ENCODE measurements at places on chromosomes 2 and 18.

DNA sequence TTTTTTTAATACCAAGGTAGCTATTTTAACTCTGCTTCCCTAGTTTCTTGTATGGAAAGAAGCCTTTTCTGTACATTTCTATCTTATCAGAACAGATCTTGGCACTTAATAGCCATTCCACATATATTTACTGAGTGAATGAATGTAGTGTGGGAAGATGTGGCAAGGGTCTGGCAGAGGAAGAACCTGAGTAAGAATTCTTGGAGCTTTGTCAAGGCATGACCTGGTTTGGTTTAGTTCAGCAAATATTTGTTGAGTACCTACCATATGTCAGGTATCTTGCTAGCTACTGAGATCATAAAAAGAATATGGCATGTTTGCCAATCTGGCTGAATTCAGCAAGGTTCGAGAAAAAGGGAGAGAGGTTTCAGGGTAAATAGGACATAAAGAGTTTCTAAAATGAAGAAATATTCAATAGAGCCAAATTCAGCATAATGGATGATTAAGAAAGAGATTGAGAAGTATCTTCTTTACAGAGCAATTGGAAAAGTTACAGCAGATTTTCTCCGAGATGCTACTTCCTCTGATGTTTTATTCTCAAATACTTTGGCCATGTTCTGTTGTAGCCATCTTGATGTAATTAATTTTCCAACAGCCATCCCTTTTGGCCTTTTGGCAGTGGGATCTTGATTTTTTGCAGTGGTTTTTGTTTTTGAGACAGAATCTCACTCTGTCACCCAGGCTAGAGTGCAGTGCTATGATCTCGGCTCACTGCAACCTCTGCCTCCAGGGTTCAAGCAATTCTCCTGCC, 21.7 kb upstream of the MEP1B start:
- no peak for DNase-seq

DNA sequence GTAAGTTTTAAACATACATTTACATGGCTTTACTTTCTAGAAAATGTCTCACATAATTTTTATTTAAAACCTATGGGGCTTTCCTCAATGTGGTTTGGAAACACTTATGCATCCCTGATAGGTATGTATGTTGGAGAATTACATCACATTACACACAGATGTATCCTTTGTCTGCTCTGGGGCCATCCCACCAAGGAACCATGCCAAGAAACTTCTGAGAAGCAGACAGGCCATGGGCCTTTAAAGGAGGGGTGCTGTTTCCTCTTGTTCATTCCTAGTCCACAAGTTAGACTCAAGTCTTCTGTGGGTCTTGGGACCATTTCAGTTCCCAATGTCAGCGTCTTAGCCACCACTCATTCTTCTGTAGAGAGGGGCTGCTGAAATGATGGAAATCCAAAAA, 162.0 kb upstream of the SETBP1 start:
- DNase-seq: no peak

DNA sequence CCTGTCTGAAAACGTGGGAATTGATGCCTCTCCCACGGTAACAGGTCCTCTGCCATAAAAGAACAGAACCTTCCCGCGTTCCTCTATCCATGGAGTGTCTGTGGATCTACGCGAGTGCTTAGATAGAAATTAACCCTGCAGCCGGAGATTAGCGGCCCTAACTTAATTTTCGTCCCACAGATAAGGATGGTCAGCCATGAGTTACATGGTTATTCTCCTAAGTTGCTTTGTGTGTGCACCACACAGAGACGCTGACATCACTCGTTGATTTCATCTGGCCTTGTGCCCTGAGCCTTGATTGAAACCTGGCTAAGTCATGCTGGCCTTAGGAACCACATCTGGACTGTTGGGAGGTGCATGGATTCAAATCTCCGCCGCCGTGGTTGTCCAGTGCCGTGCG, 132.1 kb downstream of the GBX2 start:
- DNase-seq: no peak

DNA sequence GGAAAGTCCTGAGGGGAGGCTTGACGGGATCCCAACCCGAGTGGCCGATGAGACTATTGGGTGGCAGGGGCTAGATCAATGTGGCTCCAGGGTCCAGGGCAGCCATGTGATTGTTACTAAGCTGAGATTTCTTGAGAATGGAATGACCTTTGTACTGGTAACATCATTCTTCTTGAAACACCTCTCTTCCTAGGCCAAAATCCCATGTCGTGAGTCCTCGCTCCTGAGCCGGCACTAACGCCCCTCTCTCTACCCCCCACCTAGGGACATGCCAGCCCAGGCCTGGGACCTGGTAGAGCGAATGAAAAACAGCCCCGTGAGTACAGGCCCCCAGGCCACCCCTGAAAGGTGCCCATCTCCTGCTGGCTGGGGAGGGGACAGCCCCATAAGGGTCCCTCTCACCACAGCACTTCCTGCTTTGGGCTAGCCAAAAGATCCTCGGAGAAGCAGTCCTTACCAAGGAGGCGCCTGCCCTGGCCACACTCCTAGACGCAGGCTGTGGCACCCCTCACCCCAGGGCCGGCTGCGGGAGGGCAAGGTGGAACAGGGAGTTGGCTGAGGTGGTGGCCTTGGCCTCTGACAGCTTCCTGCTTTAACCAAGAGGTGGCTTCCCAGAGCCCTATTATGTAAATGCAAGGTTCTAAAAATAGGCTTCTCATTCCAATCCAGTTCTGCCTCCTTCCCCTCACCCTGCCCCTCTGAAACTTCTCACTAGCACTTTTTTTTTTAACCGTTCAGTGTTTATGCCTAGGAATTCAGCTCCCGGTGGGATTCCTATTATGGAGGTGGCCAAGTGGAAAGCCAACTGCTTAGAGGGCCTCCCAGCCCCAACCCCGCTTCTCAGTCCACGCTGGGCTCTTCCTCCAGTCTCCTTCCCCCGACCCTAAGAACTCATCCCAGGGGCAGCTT, 126.6 kb upstream of the PPP1CB start:
- peak; percentile 50 for DNase-seq
